ENCODE measurements at places on chromosomes 6 and 20.
A peak's percentile ranks its signal among the peaks of the same experiment; 100 is the strongest.

GRCh38 chr6:69265706-69266105 lies 531.1 kb downstream of the LMBRD1 start:
- DNase-seq, result no peak

DNA sequence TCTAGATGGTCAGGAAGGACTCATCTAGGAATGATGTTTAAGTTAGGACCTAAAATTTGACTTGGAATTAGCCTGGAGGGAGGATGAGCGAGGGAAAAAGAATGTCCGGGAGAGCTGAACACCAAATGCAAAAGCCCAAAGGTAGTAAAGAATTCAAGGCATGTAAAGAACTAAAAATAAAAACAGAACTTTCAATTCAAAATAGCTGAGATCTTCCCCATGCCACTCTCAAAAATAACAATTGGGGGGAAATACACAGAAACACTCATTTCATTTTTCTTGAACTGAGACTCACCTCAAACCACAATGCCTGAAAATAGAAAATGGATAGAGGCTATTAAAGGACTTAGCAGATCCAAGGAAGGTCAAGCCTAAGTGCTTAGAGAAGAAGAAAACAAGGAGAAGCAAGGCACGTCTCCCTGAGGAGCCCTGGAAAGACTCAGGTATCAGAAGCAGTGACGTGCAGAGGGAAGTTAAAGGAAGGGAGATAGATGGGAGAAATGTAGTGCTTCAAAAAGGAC lies 10.4 kb downstream of the PXT1 start:
- DNase-seq, result no peak

- peak; percentile 7 for DNase-seq
These were observed 28.4 kb upstream of the MAS1L start for GRCh38 chr6:29516108-29516507.

GRCh38 chr6:166684170-166684569 lies 57.1 kb upstream of the RPS6KA2 start:
- DNase-seq, result no peak

GRCh38 chr20:60236613-60237012 lies 278.4 kb downstream of the CDH26 start:
- no peak for DNase-seq

DNA sequence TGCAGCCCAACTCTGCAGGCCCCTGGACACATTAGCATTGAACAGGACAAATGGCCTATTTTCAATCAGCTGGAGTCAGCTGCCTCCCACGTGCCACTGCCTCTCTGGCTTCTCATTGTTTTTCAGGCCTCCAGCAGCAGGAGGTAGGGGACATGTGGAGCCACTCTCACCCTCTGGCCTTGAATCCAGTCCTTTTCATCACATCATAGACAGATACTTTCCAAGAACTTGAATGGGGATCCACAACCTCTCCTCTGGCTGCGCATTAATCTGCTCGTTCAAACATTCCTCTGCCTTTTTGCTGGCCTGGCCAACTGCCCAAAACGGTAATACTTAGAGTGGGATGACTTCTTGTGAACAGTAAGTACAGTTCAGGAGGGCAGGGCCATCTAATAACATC lies 592.3 kb downstream of the PKHD1 start:
- DNase-seq, result no peak

DNA sequence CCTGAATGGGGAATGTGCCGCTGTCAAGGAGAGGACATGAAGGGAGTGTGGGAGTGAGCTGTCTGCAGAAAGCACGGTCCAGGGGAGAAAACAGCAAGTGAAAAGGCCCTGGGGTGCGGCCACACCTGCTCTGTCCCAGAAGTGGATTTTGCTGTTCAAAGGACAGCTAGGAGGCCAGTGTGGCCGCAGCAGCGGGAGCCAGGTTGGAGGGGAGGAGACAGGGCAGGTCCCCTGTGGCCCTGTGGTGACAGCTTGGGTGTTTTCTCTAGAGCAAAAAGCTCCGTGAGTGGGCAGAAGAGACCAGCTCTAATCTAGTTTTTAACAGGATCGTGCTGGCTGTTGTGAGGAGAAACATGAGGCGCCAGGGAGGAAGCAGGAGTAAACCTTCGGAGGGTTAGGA lies 4.5 kb upstream of the SLC52A3 start:
- no peak for DNase-seq

- no peak for DNase-seq
These were observed 58.2 kb downstream of the SMAP1 start for GRCh38 chr6:70725817-70726415.

GRCh38 chr6:57324538-57324937 lies 7.1 kb downstream of the PRIM2 start:
- no peak for DNase-seq

GRCh38 chr6:111070105-111071005 lies 16.9 kb upstream of the SLC16A10 start:
- DNase-seq, result no peak

DNA sequence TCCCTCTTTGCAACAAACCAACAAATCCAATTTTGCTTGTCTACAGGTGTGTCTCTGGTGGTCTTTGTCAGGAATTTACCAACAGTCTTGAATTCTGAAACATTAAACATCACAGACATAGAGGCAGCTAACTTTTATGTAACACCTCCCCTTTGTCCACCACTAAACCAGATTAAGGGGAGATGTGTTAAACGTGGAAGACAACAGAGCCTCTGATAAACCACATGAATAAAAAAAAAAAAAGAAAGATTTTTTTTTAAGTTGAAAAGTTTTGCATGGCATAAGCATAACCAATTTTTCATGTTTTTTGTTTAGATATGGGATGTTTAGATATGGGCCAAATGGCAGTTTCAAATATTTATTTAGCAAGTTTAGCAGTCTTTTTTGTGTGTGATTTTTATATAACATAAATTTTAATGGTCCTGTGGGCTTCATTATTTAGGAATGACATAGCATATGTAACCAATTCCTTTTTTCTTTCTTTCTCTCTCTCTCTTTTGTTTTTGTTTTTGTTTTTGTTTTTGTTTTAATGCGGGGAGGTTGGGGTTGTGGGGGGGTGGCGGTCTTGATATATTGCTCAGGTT lies 60.7 kb upstream of the BTN3A2 start:
- DNase-seq, result no peak

- no peak for DNase-seq
These were observed 30.5 kb upstream of the DLGAP4 start for GRCh38 chr20:36275441-36276189.

DNA sequence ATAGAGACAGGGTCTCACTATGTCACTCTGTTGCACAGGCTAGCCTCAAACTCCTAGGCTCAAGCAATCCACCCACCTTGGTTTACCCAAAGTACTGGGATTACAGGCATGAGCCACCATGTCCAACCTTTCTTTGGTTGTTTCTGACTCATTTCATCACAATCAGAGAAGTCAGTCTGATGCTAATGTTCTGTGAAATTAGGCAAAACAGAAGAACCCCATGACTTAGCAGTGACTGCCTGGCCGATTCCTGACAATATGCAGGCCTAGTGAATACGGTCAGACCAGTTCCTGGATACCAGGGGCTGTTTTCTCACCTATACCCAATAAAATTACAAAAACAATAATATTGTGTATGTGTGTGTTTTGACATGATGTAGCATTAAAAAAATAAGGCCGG lies 58.8 kb upstream of the BTN3A2 start:
- DNase-seq, result no peak

- no peak for DNase-seq
These were observed 41.0 kb upstream of the IFNGR1 start for GRCh38 chr6:137260217-137260616.

GRCh38 chr6:110544472-110544871 lies 68.1 kb upstream of the SLC22A16 start:
- no peak for DNase-seq

GRCh38 chr20:62827311-62828038 lies 10.6 kb downstream of the COL9A3 start:
- DNase-seq, result no peak

DNA sequence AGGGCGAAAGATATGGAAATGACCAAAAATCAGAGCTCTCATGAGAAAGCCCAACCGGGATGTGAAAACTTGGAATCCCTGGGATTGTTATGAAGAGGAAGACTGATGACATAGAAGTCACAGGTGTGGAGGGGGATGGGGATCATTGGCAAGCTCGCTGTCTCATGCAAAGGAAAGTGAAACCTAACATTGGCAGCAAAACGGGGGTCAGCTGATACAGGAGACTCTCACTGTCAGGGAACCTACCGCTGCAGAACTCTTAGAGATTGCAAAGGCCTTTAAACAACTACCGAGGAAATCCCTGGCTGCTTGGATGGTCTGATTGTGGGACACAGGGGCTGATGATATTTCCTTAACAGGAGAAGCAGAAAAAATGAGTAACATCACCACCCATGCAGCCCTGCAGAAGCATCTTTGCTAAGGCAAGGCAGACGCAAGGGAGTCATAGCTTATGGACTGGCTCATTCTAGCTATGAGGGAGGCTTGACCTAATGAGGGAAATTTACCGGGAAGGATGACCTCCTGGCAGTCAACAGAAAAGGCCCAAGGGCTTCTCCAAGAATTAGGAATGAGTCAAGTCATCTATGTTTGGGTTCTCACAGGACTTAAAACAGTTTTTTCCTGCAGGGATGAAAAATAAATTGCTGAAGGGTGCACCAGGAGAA lies 7.0 kb downstream of the MUC21 start:
- DNase-seq, result peak; percentile 19

- no peak for DNase-seq
These were observed 10.2 kb downstream of the ADA start for GRCh38 chr20:44641325-44641724.

DNA sequence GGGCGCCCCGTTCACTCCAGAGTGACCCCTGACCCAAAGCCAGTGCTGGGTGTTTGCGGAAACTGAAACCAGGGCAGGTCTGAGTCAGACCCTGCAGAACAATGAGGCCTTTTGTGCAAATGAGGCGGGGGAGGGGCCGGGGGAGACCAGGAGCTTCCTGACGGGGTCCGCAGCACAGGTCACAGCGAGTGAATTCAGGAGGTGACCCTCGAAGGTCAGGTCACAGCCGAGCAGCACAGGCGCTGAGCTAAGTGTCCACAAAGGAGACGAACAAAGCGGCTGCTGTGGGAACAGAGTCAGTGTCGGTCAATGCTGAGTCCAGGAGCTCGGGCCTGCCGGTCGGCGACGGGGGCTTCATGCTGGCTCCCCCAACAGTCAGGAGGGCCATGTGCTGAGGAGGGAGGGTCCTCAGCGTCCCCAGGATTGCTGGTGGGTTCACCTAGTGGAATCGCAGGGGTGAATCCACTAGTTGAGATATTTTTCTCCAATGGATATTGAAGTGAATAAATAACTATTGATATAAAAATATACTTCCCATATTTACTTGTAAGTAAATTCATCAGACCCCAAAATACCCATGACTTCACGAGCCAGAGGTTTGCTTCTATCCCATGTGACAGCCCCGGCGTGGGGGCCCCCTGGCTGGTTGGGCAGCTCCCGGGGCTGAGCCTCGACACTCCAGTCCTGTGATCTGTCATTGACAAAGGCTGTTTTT lies 188.4 kb upstream of the SULF2 start:
- DNase-seq, result no peak

DNA sequence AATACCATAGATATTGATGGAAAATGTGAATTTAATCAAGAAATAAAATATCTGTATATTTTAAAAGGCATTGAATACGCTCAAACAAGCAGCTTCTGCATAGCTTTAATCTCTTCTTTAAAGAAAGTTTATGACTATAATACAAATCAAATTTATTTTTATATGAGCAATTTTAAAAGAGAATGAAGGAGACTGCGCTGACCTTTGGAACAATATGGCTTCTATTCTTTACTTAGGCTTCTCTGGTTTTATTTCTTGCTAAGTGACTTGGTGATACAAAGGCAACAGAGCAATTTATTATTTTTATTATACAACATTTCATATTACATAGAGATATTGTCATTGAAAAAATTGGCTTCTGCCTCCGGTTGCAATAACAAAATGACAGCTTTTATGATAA lies 776.7 kb downstream of the TBC1D32 start:
- no peak for DNase-seq

GRCh38 chr6:13267142-13267651 lies 61.1 kb downstream of the TBC1D7 start:
- DNase-seq, result no peak

DNA sequence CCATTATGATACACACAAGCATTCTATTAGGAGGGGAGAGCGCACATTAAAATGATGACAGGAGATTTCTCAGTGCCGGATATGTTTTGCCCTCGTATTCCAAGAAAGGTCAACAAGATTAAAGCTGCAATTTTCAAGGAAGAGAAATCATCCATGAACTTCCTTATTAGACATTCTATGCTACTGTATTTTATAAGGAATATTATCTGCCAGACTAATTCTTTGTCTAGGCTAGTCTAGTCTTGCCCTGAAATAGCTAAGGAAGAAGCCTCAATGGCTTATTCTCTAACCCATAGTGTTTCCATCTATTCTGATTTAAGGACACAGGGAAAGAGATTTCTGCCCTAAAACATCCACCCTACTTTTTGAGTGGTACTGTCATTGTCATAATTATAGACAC lies 315.4 kb downstream of the ADGRG6 start:
- no peak for DNase-seq

DNA sequence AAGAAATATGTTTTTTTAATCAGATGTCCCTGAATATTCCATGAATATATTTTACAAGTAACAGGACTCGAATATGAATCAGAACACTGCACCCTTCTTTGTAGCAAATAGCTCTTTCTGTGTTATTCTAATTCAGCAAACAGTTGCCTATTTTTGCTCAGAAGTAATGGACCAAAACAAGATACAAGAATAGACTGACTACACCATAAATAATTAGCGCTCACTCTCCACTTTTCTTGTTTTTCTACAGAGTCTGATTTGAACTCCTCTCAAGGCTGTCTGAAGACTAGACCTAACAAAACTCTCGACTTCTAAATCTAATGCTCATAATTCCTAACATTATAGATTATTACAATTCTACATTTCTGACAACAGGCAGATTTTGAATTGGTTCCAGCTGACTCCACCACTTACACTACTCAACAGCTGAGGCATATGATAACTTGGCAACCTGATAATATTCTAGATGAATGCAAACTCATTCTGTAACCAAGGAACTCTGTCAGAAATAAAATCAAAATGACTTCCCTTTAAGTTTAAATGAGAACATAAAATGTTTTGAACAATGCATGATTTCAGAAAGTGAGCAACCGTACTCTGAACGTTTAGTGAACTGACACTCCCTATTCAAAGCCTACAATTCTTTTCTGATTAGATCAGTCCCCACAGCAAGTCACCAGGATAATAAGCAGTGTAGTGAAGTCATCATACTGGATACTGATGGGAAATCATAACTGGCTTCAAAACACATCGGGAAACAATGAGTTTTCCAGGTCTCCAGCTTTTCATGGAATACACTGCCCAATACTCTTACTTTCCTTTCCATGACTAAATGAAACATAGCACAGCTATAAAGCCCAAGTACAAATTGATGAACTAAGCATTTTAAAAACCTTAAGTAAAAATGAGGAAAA lies 114.2 kb upstream of the BEND6 start:
- no peak for DNase-seq

DNA sequence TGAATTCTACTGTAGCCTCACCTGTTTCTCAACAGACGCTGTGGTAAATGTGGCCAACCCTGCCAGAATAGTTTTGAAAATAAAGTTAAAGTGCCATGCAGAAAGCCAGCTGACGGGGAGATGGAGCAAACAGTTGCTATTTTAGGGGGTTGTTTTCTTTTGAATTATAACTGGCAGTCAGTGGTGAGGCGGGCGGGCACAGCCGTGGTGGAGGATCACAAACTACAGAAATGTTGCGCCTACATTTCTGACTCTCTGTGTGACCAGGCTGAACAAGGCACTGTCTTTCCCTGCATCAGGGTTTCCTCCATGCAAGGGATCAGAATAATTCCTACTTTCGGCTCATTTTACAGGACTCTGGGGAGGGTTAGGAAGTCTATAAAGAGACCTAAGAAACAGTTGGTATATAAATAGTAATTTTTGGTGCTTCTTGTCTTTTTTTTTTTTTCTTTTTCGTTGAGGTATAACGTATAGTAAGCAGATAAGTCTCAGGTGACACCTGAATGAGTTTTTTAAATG lies 17.2 kb downstream of the CHMP4B start:
- no peak for DNase-seq

GRCh38 chr20:37179683-37180524 lies 556 bp upstream of the MROH8 start:
- DNase-seq, result no peak
